ENCODE measurements at places on chromosomes 3 and 15.

DNA sequence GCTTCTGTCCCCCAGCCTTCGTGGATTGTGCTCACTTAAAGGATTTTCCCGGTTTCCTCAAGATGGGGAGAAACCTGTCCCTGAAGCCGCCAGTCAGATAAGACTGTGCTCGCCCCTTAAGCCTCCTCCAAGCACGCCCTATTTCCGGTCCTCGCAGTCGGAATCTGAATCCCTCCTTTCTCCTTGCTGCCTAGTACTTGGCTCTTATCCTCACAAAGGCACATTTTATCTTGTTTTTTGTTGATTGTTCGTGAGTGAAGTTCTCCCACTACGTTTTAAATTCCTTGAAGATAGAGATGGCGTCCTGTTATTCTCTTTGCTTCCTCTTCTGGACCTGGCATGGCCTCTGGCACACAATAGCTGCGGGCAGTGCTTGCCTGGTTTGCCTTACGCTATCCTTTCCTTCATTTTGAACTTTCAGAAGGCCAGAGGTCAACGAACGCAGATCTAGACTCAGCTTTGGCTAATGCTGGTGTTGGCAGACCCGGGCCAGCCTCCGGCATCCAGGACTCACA, 1.7 kb downstream of the CLDN11 start:
- DNase-seq, result peak; percentile 45

DNA sequence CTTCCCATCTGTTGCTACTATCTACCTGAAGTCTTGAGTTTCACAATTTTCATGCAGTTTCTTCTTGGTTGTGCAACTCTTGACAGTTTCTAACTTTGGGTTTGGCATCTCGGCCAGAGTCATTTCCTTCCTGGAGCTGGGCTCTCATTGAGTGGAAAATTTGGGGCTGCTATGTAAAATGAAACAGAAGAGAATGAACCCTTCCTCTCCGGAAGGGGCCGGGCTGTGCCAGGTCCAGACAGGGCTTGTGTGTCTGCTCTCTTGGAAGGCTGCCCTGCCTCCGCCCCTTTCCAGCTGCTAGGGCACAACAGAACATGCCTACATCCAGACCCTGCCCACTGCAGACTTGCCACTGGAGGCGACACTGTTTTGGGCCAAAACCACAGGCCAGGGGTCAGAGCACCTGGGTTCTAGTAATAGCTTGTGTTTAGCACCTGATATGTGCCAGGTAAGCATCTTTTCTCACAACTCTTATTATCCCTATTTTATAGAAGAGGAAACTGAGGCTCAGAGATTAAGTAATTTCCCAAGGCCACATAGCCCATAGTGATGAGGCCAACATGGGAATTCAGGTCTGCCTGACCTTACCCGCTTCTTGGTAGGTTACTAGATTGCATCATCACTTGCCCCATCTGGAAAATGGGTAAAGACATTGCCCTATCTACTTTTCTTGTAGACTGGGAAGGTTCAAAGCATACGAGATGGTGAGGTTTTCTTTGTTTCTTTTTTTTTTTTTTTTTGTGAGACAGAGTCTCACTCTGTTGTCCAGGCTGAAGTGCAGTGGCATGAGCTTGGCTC, 25.0 kb downstream of the IRAK2 start:
- no peak for DNase-seq

GRCh38 chr15:70920981-70921696, 28.5 kb downstream of the LRRC49 start:
- DNase-seq, result no peak

DNA sequence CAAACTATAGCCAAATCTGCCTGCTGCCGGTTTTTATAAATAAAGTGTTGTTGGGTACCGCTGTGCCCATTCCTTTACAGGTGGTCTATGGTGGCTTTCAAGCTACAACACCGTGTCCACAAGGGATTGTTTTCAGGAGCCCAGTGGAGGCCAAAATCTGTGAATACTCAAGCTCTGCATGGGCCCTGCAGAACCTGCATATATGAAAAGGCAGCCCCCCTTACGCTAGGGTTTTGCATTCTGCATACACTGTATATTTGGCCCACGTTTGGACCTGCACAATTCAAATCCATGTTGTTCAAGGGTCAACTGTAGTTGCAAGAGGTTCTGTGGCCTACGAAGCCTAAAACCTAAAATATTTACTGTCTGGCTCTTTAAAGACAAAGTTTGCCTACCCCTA, 122.2 kb upstream of the TLE3 start:
- no peak for DNase-seq

GRCh38 chr3:117927825-117928224, 1106.8 kb downstream of the IGSF11 start:
- no peak for DNase-seq

GRCh38 chr3:78972617-78973301, 795.0 kb downstream of the ROBO1 start:
- no peak for DNase-seq

- DNase-seq, result no peak
Observed at GRCh38 chr3:104717828-104718196, 648.9 kb upstream of the ALCAM start.

GRCh38 chr15:89399238-89400115, 64.9 kb upstream of the POLG start:
- DNase-seq, result peak; percentile 49

GRCh38 chr15:72907733-72908132, 124.2 kb upstream of the ADPGK start:
- DNase-seq, result no peak

DNA sequence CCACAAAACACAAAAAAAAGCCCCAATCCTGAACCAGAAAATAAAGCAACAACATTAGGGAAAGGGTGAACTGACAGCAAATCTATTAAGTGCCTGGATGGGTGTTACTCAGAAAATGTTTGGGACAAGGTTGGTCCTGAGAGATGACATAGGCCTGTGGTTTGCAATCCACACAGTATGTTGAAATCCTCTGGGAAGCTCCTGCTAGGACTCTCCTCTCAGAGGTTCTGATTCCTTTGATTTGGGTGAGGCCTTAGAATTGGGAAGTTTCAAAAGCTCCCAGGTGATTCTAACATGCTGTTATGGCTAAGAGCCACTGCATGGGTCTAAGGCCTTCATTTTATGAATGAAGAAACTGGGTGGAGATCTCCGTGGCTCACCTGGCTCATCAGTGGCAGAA, 18.4 kb downstream of the CLDN1 start:
- DNase-seq, result no peak

GRCh38 chr3:108669208-108669607, 79.7 kb downstream of the DZIP3 start:
- no peak for DNase-seq

DNA sequence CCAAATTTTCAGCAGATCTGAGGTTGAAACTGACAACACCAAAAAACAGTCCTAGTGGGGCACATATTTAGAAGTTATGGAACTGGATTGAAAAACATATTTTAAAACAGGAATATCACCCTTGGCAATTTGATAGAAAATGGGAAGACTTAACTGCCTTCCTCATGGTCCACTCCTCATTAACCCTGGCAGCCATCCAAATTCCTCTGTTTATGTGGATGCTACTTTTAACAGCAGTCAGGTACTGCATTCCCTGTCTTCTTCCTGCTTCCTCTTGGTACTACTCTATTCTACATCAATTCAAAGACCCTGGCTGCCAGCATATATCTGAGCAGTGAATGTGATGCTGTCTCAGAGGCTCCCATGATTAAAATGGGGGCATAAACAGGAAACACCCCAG, 54.3 kb downstream of the PDE8A start:
- DNase-seq, result no peak

DNA sequence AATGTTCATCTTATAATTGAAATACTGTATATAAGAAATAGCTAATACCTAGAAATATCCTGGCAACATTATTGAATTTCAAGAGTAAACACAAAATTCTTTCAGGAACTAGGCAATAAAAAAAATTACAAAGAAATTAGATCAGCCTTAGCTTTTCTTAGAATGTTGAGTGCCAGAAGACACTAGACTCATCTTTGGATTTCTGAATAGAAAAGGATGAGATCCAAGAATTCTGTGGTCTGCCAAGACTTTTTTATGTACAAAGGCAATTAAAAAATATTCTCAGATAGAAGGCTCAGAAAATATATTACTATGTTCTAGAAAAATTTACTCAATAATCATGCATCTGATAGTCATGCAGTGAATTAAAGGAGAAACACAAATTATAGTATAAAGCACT, 294.5 kb upstream of the CDIN1 start:
- no peak for DNase-seq

DNA sequence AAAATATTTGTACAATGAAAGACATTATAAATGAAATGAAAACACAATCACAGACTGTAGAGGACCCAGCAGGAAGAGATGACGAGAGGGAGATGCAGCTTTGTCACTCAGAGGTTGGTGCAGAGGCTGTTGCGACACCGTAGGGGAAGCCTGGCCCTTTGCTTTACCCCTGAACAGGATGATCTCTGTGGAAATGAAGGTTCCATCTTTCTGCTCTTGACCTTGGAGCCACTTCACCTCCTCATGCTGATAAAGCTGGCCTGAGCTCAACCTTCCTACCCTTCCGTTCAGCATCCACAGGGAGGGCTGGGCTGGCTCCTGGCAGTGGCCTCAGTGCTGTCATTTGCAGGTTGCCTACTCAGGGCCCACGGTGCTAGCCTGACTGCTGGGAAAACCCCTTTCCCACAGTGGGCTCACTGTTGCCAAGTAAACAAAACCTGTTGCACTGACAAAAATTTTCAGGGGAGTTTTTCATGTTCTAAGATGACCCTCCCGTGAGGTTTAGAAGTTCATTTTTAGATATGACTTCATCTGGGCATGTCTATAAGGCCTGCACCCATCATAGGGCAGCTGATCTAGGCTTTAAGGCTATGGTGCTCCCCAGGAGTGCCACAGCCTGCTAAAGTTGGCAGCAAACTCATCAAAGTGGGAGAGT, 3.0 kb upstream of the CD80 start:
- DNase-seq, result no peak

GRCh38 chr3:21562243-21562642, 188.8 kb downstream of the ZNF385D start:
- no peak for DNase-seq

DNA sequence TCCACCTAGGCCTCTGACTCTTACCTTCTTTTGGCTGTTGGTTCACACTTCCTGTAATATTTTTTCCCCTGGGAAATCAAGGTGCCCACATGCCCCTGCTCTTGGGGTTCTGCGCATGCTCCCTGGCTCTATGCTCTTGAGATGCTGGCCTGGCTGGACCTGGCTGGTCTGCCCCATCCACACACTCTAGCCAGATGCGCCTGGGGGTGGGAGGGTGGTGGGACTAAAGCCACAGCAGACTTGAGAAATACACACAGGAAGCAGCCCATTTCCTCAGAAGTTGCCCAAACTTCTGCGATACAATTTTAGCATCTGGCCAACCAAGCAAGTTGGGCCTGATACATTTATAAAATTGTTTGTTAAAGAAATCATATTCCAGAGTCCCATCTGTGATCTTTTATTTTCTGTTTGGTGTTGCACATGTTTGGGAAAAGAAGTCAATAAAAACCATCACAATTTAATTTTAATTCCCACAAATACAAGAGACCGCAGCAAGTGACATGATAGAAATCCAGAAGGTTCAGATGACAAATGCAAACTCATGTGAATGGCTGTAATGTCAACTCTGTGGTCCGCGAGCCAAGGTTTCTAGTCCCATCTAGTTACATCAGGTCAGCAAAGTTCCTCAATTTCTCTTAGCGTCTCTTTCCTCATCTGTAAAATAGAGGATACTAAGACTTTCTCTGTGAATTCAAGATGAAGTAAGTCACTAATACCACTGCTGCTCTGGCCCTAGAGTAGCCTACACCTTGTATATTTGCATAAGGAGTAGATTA, 55.9 kb upstream of the MEF2A start:
- DNase-seq, result no peak

GRCh38 chr15:60814062-60814461, 335.1 kb upstream of the ICE2 start:
- DNase-seq, result no peak

- DNase-seq, result peak; percentile 78
Observed at GRCh38 chr3:10968401-10968800, 24.1 kb upstream of the SLC6A1 start.

DNA sequence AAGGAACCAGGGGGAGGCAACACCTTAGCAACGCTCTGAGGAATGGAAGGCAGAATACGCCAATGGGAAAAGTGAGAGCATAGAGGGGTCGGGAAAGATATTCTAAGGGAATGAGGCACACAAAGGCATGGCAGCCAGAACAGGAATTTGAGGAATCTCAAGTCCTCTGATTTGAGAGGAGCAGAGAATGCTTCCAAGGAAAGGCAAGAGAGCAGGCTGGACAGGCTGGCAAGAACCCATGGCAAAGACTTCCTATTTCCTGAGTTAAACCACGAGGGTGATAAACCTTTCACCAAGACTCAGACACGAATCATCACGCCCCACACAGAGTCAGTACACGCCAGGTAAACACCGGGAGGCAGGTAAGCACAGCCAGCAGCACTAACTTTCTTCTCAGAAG, 109.8 kb downstream of the IGF2BP2 start:
- peak; percentile 78 for DNase-seq

DNA sequence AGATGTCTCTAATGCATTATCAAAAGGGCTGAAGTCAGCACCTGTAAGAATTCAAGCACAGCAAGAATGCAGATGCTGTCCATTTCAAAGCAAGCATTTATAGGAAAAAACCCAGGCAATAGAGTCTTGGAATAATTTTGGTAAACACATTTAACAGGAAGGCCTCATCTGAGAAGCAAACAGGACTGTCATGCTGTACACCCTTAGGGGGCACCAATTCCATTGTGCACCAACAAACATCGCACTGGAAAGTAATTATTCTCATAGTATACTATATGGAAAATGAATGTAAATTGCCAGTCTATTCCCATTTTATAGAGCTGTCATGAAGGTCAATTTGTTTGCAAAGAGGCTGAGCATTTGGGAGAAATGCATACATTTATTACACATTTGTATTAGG, 247.3 kb upstream of the SUCLG2 start:
- no peak for DNase-seq

GRCh38 chr3:60774617-60775016, 476.6 kb downstream of the FHIT start:
- no peak for DNase-seq

- no peak for DNase-seq
Observed at GRCh38 chr3:197024881-197025735, 4.5 kb downstream of the MELTF start.

- no peak for DNase-seq
Observed at GRCh38 chr3:151768393-151768930, 34.7 kb downstream of the AADACL2 start.

DNA sequence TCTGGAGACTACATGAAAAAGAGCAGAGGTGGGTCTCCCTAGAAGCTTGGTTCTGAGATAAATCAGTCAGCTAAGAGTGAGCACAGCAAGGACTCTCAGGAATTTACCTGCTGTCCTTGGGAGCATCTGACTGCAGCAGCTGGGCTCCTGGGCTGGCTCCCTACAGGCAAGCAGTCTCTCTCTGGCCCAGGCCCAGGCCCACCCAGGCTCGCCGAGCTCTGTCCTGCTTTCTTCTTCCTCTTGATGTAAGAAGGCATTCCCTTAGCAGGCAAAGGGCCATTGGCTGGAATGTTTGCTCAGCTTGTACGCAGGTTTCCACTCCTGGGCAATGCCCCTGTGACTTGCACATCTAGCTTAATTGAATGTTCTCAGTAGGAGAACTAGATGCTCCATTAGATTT, 4.3 kb upstream of the RBP2 start:
- peak; percentile 29 for DNase-seq
